SK-N-SH (cell line): ENCODE measurements at places on chromosomes 7 and 10.

- no peak for DNase-seq
Observed at GRCh38 chr10:97721871-97722780, 8.6 kb downstream of the MARVELD1 start.

- no peak for DNase-seq
Observed at GRCh38 chr7:127409629-127410028, 17.1 kb upstream of the ZNF800 start.

DNA sequence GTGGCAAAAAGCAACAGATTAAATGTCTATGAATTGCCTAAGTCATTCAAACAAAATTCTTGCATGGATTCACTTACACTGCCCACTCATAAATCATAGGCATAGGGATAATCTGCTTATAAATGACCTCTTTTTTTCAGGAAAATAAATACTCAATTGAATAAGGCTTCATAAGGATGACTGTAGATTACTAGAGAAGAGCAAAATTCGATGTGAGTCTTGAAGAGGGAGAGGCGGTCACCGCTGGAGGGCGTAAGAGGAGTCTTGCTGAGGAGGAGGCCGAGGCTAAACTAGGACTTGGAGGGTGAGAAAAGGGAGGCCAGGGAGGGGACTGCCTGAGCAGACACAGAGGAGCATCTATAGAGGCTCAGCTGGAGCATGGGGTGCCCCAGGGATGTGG lies 135.4 kb upstream of the RSU1 start:
- DNase-seq: no peak

GRCh38 chr10:119651514-119652360 lies 557 bp downstream of the BAG3 start:
- no peak for DNase-seq

GRCh38 chr7:106864298-106865081 lies 592 bp upstream of the PIK3CG start:
- no peak for DNase-seq

- DNase-seq: no peak
Observed at GRCh38 chr7:32318300-32319011, 171.7 kb downstream of the LSM5 start.

- peak; percentile 55 for DNase-seq
Observed at GRCh38 chr10:63466144-63466935, 563 bp upstream of the JMJD1C start.

DNA sequence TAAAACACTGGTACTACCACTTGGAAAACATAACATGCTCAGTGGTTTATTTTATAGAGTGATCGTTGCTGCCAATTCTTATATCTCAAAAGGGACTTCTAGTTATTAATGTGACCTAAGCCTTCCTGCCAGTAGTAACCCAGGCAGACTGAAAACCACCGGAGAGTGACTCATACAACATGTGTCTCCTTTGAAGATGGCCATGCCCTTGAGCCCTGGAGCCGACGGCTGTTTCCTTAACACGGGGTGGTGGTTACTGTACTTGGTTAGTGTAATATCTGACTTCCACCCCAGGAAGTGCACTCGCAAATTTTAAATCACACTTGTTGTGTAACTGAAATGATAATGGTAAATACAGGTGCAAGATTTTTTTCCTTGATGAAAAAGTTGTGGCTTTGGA lies 30.5 kb downstream of the JAKMIP3 start:
- DNase-seq: no peak

GRCh38 chr10:48934672-48935501 lies 4.8 kb downstream of the LRRC18 start:
- DNase-seq: no peak

GRCh38 chr10:14673189-14673861 lies 101.4 kb downstream of the FAM107B start:
- peak; percentile 42 for DNase-seq

DNA sequence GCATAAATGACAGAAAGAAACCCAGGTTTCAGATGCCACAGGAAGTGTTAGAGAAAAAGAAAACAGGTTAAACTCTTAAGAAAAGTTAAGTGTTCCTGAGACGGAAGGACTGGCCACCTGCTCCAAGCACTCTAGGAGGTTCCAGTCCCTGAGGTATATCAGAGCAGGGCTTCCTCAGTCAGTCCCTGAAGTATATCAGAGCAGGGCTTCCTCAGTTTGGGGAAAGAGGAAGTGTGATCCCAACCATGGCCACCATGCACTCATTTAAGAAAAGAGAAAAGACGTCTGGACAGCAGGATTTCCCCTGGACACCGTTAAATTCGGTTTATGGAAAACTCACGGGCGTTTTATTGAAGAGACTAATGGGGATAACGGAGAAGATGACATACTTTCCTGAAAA lies 133.4 kb upstream of the PFKP start:
- no peak for DNase-seq

DNA sequence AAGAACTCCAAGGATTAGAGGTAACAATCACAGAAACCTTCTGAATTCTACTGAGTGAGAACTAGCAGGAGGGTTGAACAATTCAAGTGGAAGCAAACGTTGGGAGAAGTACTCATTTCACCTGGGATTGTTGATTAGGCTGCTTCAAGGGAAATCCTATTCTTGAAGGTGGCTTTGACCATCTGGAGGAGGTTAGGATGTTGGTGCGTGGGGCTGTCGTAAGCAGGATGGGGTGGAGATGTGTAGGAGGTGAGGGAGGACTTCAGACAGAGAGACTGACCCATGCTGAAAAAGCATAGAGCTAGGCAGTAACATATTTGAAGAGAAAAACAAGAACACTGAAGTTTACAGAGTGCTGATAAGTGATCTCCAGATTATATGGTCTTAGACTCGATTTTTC lies 147.9 kb downstream of the FRMD4A start:
- DNase-seq: no peak

GRCh38 chr10:4280461-4281189 lies 495.6 kb upstream of the KLF6 start:
- no peak for DNase-seq

DNA sequence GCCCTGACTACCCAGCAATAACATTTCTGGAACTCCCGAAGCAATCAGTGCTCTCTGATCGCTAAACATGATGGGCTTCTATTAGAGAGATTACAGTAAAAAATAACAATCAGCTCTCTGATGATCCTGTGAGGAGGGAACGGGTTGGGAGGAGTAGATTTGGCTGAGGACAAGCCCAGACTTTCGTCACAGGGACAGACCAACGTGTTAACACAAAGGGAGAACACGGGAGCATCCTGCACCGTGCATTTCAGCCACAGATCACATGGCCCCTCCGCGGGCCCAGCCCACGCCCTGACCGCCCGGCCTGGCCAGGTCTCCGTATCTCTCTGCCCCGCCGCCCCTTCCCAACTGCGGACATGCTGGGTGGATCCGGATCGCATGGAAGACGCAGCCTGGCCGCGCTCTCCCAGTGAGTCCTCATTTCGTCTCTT lies 95.0 kb upstream of the AGBL3 start:
- DNase-seq: peak; percentile 88

GRCh38 chr10:790821-791551 lies 101.5 kb upstream of the DIP2C start:
- peak; percentile 10 for DNase-seq

- DNase-seq: no peak
Observed at GRCh38 chr7:104981672-104982037, 32.4 kb upstream of the KMT2E start.

- DNase-seq: no peak
Observed at GRCh38 chr7:134789967-134790685, 10.7 kb downstream of the CALD1 start.

DNA sequence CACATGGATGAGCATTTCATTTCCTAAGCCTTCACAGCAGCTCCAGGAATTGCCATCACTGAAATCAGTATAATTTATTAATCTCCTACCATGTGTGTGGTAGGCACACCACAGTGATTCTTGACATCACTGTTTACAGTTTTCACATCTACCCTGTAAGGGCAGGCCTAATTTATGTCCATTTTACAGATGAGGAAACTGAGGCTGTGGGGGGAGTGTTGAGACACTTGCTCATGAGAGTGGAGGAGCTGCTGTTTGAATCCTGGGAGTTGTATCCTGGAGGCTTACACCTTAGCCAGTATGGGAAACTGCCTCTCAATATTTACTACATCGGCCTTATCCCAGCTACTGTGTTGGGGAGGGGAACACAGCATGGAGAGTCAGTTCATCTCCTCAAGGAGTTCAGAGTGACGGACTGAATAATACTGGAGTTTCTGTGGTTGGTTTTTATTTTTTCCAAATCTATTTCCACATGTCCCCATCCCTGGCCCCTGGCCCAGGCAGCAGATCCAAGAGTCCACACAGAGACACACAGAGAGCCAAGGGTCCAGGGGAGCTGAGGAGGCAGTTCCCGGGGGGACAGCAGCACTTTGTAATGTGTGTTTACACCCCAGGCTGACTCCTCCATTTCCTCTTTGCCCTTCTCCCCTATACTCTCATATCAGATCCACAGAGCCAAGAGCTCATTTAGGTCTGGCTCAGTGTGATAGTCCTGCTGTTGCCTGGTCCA lies 13.2 kb downstream of the UBTD1 start:
- DNase-seq: no peak

- no peak for DNase-seq
Observed at GRCh38 chr7:43430411-43430810, 152.5 kb upstream of the STK17A start.
